SK-N-DZ (cell line): ENCODE measurements at places on chromosomes 16 and 17.

DNA sequence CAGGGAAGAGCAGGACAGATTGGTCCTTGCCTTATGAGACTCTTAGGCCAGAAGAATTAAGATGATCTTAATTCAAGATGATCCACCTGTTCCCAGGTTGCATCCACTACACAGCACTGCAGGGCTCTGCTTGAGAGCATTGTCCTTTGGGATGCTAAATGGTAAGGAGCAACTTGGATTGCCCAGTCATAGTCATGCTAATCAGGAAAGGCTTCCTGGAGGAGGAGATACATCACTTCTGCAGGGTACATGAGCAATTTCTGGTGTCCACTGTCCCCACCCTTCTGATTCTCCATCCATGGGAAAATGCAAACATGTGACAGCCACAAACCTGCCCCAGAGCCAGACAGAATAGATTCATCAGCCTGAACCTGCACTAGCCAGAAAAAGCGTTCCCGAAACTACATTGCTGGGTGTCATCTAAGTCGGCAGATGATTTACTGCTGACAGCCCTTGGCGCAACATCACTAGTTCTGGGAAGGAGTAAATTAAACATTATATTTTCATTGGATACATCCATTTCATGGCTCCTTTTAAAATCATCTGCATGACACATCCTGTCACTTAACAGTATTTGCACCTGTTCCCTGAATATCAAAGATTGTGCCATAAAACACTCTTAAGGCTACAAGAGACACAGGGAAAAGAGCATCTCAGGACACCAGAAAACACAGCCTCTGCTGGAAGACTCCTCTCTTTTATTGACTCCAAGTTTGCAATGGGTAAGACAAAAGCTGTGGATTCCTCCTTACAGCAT, 282.2 kb downstream of the MAF start:
- DNase-seq = no peak

- no peak for DNase-seq
Measured at GRCh38 chr16:17835118-17835876, 364.5 kb upstream of the XYLT1 start.

- no peak for DNase-seq
Measured at GRCh38 chr17:68697850-68698361, 96.7 kb upstream of the FAM20A start.

DNA sequence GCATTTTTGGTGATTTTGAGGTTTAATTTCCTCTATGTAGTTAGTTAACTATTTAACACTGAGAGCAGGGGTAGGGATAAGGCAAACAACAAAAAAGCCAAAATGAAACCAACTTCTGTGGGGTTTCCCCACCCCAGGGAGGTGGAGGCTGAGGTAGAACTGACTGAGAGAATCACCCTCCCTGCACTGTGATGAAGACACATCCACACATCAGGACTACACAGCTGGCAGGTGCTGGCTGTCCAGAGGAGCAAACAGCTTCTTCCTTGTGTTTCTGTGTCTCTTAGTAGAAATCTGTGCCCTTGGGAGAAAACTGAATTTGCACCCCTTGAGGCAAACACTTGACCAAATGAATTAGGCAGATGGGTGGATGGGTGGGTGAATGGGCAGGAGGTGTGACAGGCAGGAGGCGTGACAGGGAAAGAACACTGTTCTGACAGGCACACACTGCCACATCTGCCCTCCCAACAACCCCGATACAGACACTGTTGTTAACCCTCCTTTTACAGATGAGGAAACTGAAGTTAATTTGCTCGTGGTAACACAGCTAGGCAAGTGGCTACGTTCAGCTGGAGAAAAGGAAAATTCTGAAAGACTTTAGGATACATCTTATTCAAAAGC, 62.9 kb upstream of the AMZ2 start:
- DNase-seq = no peak

GRCh38 chr16:2512735-2513404, 882 bp upstream of the ATP6V0C start:
- peak; percentile 59 for DNase-seq

DNA sequence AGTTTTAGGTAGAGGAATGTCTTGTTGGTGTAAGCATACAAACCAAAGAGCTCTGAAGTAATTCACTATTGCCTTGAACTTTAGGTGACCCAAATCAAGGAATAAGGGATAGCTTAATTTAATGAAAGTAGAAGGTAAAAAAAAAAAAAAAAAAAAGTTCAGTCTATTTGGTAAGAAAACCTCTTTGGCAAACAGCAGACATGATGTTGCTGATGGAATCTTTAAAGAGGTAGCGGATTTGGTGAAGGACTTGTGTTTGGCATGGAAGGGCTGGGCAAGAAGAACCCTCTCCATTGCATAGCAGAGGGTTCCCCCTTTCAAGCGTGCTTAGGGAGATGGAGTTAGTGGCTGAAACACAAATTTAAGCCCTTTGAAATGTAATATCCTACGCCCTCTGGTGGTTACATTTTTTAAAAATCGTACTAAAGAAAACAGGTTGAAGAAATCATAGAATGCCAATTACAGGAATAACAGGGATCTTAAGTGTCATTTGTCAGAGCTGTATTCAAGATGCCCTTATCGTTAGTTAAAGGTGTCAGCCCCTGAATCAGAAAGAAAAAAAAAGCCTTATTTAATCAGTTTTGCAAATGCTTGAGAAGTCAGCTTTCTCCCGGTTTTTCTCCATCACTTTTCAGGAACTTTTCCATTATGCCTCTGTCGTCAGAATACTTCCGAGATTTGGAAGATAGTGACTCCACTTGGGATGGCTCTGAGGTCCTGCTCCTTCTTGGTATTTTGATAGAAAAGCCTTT, 383.1 kb downstream of the KCNJ2 start:
- peak; percentile 36 for DNase-seq

DNA sequence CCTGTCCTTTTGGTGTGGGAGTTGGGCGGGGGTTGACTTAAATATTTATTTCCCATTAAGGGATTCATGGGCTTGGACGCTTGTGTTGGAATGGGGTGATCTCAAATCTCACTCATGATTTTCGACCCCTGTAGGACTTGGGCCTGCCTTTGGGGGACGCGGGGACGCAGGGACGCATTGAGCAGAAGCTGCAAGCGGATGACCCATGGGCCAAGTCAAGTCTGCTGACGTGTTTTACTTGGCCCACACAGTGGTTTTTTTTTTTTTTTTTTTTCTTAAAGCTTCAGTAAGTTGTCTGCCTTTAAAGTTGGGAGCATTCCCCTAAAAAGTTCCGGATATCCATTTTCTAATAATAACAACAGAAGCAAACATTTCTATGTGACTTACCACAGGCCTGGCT, 28.9 kb downstream of the CMIP start:
- DNase-seq = no peak
